ENCODE measurements at places on chromosomes 1 and 21. TPM values are rescaled to one million over a fixed set of nuclear protein-coding genes. Genes with fewer than 3 reads are reported as not detected.

The OR2T11 gene
- not detected for polyA plus RNA-seq

DNA sequence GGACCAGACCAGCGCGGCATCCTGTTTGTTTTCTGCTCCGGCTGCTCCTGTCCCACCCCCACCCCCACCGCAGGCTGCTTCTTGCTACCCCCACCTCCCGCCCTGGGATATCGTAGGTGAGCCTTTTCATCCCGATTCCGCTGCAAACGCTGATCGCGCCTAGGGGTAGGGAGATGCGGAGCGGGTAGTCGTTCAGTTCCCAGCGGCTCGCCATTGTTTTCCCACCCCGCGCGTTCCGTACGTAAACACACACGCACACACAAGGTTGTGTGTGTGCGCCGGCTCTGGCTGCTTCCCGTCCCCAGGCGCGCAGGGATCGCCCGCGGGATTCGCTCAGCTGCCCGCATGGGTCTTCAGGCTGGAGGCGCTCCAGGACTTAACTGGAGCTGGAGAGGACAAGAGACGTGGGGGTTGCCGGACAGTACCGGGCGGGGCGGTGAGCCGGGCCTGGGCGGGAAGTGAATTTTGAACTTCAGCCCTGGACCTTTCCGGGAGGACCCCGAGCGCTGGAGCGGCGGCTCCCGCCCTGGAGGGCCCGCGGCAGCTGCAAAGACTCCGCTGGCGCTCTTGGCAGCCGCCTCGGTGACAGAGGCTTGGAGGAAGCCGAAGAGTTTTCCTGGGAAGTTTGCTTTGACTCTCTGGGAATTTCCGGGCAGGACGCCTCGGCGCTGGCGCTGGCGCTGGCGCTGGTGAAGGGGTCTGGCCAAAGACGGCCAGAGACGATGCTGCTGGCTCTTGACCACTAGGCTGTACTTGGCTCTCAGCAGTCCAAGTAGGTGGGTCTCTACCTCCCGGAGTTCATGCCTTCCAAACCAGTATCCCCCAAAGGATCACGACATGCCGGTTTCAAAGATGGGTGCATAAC is 1.6 kb downstream of the SOX13 start:
- no peak for DNase-seq

The SEMA6C gene
- 20.9 TPM for polyA plus RNA-seq

DNA sequence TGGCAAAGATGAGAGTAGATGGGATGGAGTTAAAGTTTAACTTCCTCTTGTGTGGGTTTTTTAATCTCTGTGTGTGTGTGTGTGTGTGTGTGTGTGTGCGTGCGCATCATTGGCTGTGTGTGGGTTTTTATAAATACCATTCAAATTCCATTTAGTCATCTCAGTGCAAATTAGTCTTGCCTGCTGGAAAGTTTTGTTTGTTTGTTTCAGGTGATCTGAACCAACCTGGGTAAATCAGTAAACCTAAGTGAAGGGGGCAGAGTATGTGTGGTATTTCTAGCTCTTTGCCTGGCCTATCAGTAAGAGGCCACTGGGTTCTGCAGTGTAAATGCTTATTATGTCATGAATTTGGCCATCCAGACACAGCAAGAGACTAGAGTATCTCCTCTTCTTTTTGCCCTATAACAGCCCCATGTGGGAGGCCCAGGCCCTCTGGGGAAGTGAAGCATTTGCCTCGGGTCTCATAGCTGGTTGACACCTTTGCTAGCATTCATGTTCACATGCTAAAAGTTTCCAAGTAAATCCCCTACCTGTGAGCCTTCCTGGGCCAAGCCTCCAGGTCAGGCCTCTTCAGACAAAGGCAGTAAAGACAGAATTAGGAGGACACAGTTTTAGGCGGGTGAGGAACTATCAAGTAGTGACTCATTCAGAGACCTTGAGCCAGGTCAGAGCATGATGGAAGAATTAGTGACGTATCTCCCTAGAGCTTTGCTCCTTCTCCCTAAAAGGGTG is 14.7 kb downstream of the INTS3 start:
- peak; percentile 45 for DNase-seq

DNA sequence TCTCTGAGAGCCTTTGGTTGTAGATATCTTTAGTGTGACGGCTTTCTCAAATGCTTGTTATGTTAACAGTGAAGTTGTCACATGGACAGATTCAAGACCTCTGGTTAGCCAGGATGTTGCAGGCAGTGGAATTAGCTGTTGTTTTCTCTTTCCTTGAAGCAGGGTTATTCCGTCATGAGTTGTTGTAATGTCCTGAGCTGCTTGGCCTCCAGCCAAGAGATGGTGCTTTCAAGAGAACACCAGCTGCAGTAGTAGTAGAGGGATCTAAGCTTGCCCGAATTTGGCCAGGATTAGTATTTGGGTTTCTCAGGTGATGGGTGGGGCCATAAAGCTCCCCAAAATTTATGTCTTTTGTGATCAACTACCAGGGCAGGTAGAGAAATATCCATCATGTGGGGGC is 13.4 kb downstream of the KCNE1 start:
- no peak for DNase-seq

- DNase-seq, result no peak
These were observed 58.1 kb upstream of the ADAMTS5 start for GRCh38 chr21:27024971-27025370.

DNA sequence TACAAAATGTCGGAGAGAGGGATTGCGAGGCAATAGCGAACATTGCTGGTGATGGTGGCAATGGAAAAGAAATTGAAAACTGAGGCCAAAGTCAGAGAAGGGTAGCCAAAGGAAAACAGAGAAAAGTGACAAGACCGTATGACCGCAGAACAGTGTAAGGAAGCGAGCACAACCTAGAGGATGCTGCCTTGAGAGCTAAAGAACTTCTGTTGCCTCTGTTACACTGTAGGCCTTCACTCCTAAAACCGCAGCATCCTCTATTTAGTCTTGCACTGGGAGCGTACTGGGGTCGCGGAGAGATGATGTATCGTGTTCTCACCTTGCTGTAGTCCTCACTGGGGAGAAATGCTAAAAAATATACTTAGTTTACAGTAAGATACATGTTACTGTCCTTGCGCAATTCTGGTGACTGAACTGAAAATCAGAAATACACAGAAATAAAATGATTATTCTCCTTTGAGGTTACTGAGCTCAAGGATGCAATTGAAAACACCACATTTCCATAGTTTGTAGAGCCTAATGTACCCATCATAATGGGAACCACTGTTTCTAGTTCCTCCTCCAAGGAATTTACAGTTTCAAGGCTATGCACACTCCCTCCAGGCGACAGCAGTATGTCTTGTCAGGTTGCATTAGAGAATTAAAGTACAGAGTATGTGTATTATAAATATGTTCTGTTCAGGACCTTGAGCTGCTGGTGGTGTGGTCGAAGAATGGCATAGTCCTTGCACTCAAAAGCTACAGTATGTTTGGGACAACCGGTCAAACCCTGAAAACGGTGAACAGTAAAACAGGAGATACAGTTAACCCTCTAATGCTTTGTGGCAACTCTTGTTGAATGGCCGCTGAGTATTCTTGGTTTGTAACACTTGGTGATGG is 1.3 kb downstream of the NEK7 start:
- DNase-seq, result no peak

GRCh38 chr1:1421147-1421906 is at the start of gene ANKRD65:
Gene ANKRD65, minus strand, starts transcription at chr1:1421276. Its CDS starts 271 bp downstream, at chr1:1421005.
- no peak for DNase-seq

DNA sequence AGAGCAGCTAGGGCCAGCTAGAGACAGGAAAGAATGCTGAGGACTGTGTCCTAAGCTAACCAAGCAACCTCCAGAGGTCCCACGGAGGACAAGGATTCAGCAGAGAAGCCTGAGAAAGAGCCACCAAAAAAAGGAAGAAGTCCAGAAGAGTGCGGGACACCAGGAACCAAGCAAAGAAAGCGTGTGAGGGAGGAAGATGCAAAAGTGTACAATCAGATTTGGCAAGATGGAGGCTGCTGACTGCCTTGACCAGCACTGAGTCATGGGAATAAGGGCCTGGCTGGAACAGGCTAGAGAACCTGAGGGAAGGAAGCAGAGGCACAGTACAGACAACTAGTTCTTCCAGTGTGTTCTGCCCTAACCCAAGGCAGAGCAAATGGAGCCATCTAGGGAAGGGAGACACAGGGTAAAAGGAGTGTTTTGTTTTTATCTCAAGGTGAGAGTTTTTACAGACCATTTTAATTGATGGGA is 18.5 kb downstream of the TP53BP2 start:
- DNase-seq, result no peak

- DNase-seq, result no peak
These were observed 588.4 kb downstream of the PTPRU start for GRCh38 chr1:29824511-29825273.

The SPRR2B gene
- polyA plus RNA-seq, result not detected

The LPAR3 gene
- polyA plus RNA-seq, result 1.2 TPM

The TRIM58 gene
- 1.5 TPM for polyA plus RNA-seq

DNA sequence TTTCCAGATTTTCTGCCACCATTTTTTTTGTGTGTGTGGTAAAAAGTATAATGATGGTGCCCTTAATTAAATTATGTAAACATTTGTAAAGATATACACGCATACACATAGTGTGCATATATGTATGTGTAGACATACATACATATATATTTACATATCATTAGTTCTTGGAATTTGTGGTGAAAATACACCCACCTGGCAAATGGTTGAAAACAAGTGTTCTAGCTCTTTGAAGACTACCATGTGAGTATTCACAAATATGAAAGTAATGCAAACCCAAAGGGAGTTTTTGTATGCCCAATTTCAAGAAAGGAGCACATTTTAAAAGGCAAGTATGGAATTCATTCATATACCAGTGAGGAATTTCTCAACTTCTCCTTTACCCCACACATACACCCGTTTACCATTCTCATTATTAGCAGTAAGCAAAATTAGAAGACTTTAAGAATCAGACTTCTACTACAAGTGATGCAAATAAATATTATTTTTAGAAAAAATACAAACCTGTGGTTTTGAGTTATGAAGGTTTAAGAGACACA is 8.0 kb downstream of the RABGAP1L start:
- no peak for DNase-seq

The TRIM67 gene
- polyA plus RNA-seq, result 0.11 TPM

DNA sequence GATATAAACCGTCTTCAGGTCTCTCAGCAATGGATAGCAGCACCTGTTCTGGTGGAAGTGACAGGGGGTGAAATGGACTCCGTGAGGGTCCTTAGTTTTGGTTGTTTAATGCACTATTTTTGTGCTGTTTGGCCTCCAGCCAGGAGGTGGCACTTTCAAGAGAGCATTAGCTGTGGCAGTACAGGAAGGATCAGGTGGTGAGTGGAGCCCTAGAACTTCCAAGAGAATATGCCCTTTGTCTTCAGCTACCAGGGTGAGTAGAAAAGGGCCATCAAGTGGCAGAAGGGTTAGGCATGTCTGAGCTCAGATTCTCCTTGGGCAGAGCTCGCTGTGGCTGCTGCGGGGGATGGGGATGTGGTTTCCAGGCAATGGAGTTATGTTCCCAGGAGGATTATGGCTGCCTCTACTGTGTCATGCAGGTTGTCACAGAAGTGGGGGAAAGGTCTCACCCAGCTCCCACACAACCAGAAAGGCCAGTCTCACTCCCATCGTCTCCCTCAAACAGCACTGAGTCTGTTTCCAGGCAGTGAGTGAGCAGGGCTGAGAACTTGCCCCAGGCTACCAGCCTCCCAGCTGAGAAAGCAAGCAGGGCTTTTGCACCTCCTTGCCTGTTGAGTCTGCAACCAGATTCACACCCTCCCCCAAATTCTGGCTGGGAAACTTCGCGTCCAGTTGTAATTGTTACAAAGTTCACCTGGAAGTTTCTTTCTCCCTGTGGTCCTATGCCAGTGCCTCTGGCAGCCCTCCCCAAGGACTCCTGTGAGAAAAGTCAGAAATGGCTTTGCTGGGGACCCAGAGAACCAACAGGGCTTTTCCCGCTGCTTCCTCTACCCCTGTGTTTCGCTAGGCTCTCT is 39.1 kb upstream of the TTLL7 start:
- DNase-seq, result no peak

The REN gene
- 111 TPM for polyA plus RNA-seq

DNA sequence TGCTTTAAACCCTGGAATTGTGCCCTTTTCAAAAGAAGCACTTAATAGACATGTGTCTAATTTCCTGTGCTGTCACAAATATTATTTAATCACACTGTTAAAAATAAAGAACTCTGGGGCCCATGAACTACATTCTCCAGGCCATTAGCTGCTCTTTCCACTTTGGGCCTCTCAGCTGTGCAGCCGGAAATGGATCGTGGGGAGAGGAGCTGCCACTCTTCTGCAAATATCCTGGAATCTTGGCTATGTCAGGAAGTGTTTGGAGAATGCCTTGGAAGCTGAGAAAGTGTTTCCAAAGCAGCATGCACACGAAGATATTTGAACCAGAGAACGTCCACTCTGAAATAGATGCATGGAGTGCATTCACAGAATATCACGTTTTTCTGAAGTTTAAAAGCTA is 27.5 kb upstream of the VPS26C start:
- DNase-seq, result no peak

GRCh38 chr1:177849130-177849529 is 120.7 kb downstream of the SEC16B start:
- DNase-seq, result no peak

GRCh38 chr1:66154394-66154793 is 361.7 kb downstream of the PDE4B start:
- no peak for DNase-seq

The LCE1C gene
- polyA plus RNA-seq, result not detected

DNA sequence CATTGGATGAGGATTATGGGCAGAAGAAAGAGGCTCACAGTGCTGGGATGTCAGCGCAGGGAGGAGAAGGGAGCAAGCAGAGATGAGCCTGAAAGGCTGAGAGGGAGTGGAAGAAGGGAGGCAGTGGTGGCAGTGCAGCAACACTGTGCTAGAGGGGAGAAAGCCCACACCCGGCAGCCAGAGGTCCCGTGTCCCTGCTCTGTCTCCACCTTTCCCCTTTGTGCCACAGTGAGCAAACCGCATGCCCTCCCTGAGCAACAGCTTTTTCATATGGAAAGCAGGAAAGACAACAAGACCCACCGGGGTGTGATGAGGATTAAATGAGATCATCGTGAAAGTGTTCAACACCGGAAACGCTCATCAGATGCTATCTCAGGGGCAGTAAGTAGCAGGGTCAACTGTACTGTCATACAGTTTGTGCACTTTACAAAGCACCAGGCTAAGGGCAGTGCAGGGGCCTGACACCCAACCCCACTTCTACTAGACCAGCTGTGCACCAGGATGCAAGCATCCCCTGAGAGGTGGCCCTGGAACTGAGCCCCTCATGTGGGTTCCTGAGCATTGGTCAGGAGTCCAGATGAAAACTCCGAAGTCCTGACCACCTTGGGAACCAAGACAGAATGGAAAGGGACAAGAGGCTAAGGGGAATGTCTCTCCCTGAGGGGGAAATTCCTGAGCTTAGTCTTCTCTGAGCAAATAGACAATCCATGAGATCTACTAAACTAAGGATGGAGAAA is 9.1 kb downstream of the NHLH1 start:
- DNase-seq, result no peak

DNA sequence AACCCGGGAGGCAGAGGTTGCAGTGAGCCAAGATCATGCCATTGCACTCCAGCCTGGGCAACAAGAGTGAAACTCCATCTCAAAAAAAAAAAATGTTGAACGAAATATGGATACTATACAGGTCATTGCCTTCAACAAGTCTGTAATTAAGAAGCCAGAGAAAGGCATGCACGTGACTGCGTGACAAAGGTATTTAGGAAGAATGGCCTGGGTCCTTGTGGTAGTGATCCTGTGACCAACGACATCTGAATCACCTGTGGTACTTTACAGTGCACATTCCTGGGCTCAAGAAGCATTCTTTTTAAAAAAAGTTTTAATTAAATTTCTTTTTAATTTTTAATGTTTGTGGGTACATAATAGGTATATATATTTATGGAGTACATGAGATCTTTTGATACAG is 115.0 kb downstream of the GREM2 start:
- no peak for DNase-seq

- no peak for DNase-seq
These were observed 5.8 kb upstream of the KRTAP20-2 start for GRCh38 chr21:30629200-30629599.

GRCh38 chr1:15107058-15107687 is 46.4 kb upstream of the TMEM51 start:
- no peak for DNase-seq

GRCh38 chr1:119506941-119507340 is at the start of gene HSD3B1:
Gene HSD3B1, plus strand, starts transcription at chr1:119507210. Its CDS starts 267 bp downstream, at chr1:119507477.
- no peak for DNase-seq

Data from right renal cortex interstitium (tissue), 3 donors.